Left lung (tissue), 14 donors: ENCODE measurements at places on chromosomes 5 and 9. TPM values are rescaled to one million over a fixed set of nuclear protein-coding genes. Genes with fewer than 3 reads are reported as not detected.
A peak's percentile ranks its signal among the peaks of the same experiment; 100 is the strongest.

DNA sequence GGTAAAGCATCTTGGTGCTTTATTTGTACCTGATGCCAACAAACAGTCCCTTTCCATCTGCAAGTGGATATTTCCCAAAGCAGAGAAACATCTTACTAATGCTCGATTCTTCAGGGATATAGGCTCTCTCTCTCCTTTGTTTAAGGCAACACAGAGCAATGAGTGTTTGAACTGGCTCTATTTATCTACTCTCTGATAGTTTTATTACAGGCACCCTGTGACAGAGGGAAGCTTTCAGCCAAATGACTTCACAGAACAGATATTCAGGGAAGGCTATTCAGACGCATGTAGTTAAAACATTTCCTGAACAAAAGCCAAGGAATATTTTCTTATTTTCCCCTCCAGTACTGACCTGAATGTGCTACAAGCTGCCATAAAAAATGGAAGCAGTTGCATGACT is 141.8 kb downstream of the YIPF5 start:
- DNase-seq = peak; percentile 36
- no peaks in the 10 kb centered on the region for H3K27me3 ChIP-seq
- H3K4me3 ChIP-seq = no peak overlapping the region
- H3K36me3 ChIP-seq = no peaks in the 10 kb centered on the region
- no peaks in the 10 kb centered on the region for H3K4me1 ChIP-seq

The LVRN gene
- total RNA-seq = 0.06 TPM

DNA sequence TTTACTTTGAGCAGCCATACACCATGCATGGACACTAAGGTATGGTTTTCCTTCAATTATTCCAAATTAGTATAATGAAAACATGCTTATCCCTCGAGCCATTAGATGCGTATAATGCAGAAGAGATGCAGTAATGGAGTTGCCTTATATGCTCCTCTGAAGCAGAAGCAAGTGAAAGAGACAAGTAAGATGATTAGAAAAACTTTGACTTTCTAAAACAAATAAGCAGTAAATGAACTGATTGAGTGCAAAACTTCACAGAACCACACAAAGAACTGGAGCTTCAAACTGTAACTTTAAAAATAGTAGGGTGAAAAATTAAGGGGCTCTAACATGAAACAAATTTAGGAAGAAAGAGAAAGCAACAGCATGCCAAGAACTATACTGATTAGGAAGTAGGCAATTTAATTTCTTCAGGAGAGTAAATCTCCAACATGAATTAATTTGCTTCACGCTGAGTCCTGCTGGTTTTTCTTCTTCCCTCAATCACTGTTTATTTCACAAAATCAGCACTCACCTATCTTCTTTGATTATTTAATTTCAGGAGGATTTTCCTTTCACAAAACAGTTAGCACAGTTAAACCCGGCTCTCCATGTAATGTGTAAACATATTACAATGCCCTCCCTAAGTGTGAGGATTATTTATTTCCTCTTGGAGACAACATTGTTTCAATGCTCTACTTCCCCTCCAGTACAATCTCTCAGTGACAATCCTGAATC is 90.3 kb upstream of the PAM start:
- no peak overlapping the region for H3K27ac ChIP-seq
- H3K4me1 ChIP-seq = no peaks in the 10 kb centered on the region
- H3K4me3 ChIP-seq = no peak overlapping the region
- DNase-seq = no peak
- H3K27me3 ChIP-seq = no peaks in the 10 kb centered on the region

The PRDM9 gene
- not detected for total RNA-seq

- no peaks in the 10 kb centered on the region for H3K27me3 ChIP-seq
- H3K36me3 ChIP-seq = peaks cover 9% of the 10 kb centered on the region
- no peak overlapping the region for H3K4me3 ChIP-seq
- H3K27ac ChIP-seq = no peak overlapping the region
- H3K4me1 ChIP-seq = peaks cover 3% of the 10 kb centered on the region
Measured at GRCh38 chr5:178123966-178124925, 6.6 kb upstream of the RMND5B start.

The ZNF879 gene
- 4.5 TPM for total RNA-seq

DNA sequence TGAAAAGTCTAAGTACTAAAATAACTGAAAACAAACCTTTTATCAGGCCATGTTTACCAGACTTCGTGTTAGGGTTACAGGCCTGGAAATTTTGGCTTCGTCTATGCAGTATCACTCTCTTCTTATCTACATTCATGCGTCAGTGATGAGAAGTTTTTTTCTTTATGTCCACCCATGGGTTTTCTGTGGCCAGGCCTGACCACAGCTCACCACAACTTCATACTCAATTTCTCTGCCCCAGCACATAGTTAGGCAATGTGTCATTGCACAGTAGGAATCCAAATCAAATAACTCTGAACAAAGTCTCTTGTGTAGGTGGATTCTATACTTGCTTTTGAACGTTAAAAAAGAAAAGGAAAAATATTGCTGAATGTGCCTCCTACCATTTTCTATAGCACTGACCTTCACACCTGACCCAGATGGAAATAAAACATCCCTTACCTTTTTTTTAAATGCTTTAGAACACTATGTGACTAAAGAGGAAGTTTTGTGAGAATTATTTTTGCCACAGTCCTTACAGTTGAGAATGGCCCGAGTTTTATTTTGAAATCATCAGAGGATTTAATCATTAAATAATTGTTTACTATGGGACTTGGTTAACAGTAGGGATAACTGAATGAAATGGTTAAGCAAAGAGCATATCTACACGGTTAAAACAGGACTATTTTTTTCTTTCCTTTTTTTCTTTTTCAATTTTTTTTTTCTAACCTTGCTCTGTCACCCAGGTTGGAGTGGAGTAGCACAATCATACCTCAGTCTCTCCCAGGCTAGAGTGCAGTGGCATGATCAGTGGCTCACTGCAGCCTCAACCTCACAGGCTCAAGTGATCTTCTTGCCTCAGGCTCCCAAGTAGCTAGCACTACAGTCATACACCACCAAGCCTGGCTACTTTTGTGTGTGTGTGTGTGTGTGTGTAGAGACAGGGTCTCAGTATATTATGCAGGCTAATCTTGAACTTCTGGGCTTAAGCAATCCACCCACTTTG is 1247.0 kb upstream of the ACO1 start:
- H3K36me3 ChIP-seq = no peaks in the 10 kb centered on the region
- no peak overlapping the region for H3K27ac ChIP-seq
- H3K4me3 ChIP-seq = no peak overlapping the region
- peaks cover 2% of the 10 kb centered on the region for H3K4me1 ChIP-seq
- H3K27me3 ChIP-seq = no peaks in the 10 kb centered on the region
- no peak for DNase-seq

- H3K4me3 ChIP-seq = no peak overlapping the region
- H3K4me1 ChIP-seq = no peaks in the 10 kb centered on the region
- no peak for DNase-seq
- H3K27ac ChIP-seq = no peak overlapping the region
Measured at GRCh38 chr9:31445357-31445756, 939.1 kb upstream of the ACO1 start.

GRCh38 chr5:111472096-111472495 is 40.2 kb downstream of the STARD4 start:
- no peaks in the 10 kb centered on the region for H3K36me3 ChIP-seq
- no peak for DNase-seq
- no peaks in the 10 kb centered on the region for H3K4me1 ChIP-seq
- H3K4me3 ChIP-seq = no peak overlapping the region
- no peak overlapping the region for H3K27ac ChIP-seq
- no peaks in the 10 kb centered on the region for H3K27me3 ChIP-seq

The GABRB2 gene
- total RNA-seq = 1.7 TPM

DNA sequence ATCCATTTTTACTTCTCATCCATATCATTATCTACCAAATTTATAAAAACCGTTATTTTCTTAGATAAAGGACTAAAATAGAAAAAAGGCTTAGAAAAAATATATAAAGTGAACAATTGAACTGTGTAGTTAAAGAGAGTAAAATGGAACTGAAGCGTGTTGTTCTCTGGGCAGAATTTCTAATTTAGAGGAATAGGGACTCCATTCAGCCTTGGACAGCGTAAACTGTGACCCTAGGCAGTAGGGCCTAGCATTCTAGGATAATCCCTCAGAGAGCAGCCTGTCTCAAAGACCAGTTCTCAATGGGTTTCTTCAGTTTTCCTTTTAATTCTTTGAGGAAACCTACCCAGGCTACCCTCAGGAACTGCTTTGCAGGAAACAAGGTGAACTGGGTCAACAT is 11.1 kb downstream of the ZNF462 start:
- no peak for DNase-seq
- H3K4me1 ChIP-seq = peaks cover 19% of the 10 kb centered on the region
- H3K27ac ChIP-seq = no peak overlapping the region
- no peaks in the 10 kb centered on the region for H3K27me3 ChIP-seq
- H3K36me3 ChIP-seq = no peaks in the 10 kb centered on the region
- no peak overlapping the region for H3K4me3 ChIP-seq

The SLIT3 gene
- total RNA-seq = 66.3 TPM

The WNT8A gene
- total RNA-seq = not detected

- no peak overlapping the region for H3K4me3 ChIP-seq
- H3K36me3 ChIP-seq = no peaks in the 10 kb centered on the region
- no peaks in the 10 kb centered on the region for H3K27me3 ChIP-seq
- H3K27ac ChIP-seq = no peak overlapping the region
- H3K4me1 ChIP-seq = no peaks in the 10 kb centered on the region
- no peak for DNase-seq
Measured at GRCh38 chr9:12155401-12156134, 537.6 kb upstream of the TYRP1 start.

The GMCL2 gene
- not detected for total RNA-seq

- DNase-seq = no peak
- no peaks in the 10 kb centered on the region for H3K27me3 ChIP-seq
- H3K27ac ChIP-seq = no peak overlapping the region
- no peak overlapping the region for H3K4me3 ChIP-seq
- no peaks in the 10 kb centered on the region for H3K36me3 ChIP-seq
Measured at GRCh38 chr5:144284036-144284435, 113.4 kb downstream of the KCTD16 start.

DNA sequence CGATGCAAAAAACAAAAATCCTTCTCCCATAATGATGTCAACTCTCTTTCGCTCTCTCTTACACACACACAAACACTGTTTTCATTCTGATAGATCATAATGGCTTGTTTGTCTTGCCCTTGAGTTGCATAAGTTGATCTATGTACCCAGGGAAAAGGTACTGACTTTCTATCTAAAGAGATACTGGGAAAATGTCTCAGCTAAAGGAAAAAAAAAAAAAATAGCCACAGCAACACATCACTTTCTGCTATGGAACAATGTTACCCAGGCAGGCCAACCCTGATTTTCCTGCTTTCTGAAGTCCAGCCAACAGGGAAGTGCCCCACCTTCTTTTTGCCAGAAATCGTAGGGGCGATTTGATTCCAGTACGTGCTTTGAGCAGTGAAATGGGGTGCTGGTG is 212.6 kb upstream of the ACTBL2 start:
- no peak overlapping the region for H3K4me3 ChIP-seq
- DNase-seq = no peak
- no peak overlapping the region for H3K27ac ChIP-seq
- H3K27me3 ChIP-seq = no peaks in the 10 kb centered on the region
- H3K4me1 ChIP-seq = peaks cover 7% of the 10 kb centered on the region
- no peaks in the 10 kb centered on the region for H3K36me3 ChIP-seq

DNA sequence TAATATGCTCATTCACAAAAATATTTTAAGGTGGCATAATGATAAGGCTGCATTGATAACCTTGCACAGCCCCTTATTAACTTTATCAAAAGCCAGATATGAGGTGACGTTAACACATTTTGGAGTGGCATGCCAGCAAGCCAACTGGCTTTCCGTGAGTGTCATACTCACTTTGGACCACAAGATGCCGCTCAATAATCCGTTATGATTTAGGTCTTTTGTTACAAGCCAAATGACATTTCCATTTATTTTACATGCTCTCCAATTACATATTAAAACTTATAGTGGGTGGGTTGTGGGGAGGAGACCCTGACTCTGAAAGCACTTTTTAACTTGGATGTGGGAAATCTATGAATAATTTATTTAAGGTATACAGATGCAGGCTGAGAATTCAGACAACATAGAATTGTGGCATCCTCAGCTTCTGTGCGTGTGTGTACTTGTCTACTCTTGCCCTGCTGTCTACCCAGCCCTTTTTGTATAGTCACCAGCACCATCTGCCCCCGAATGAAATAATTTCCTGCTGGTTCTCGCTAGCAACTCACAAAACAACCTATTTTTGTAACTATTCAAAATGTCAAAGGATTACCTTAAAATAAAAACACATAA is 305.1 kb downstream of the PSAT1 start:
- no peak overlapping the region for H3K27ac ChIP-seq
- no peak overlapping the region for H3K4me3 ChIP-seq
- no peaks in the 10 kb centered on the region for H3K4me1 ChIP-seq
- peaks cover 6% of the 10 kb centered on the region for H3K27me3 ChIP-seq
- no peak for DNase-seq

GRCh38 chr5:96048763-96049162 is 87.1 kb upstream of the ELL2 start:
- no peaks in the 10 kb centered on the region for H3K27me3 ChIP-seq
- DNase-seq = no peak
- H3K4me3 ChIP-seq = no peak overlapping the region
- no peak overlapping the region for H3K27ac ChIP-seq
- H3K36me3 ChIP-seq = no peaks in the 10 kb centered on the region
- peaks cover 3% of the 10 kb centered on the region for H3K4me1 ChIP-seq

DNA sequence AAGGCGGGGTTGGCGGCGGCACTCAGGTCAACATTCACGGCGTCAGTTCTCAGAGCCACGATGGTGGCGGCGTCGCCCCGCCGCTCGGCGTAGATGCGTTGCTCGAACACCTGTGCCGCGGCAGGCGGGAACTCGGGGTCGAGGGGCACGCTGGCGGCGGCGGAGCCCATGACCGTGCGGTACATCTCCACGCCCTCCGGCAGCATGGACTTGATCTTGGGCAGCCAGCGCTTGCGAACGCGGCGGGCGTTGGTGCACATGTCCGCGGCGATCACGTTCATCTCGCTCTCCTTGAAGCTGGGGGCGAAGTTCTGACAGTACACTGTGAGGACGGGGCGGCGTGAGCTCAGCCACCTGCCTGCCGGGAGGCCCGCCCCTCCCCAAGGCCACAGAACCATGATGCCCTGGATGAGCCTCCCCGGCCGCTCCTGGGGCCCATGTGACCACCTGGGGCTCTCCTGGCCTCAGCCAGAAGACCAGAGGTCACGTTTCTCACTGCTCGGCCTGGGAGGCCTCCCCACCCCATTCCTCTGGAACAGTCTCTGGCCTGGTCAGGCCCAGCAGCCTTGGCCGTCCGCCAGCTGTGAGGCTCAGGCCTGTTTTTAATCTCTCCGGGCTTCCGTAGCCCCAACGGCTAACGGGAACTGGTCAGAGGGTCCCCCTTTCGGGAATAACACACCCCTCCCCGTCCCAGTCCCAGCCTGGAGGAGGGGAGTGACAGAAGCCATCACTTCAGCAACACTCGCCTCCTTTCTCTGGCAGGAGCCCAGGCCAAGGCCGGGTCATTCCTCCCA is 50.7 kb upstream of the UBAC1 start:
- peaks cover 70% of the 10 kb centered on the region for H3K36me3 ChIP-seq
- DNase-seq = peak; percentile 54
- H3K27me3 ChIP-seq = no peaks in the 10 kb centered on the region
- no peaks in the 10 kb centered on the region for H3K4me1 ChIP-seq
- H3K4me3 ChIP-seq = peak overlapping the region; percentile 18
- peak overlapping the region; percentile 80 for H3K27ac ChIP-seq

The PCDHA2 gene
- 0.18 TPM for total RNA-seq

The IL9 gene
- not detected for total RNA-seq

The SLCO4C1 gene
- 27.4 TPM for total RNA-seq

- DNase-seq = no peak
- H3K4me1 ChIP-seq = no peaks in the 10 kb centered on the region
- H3K4me3 ChIP-seq = no peak overlapping the region
- H3K27ac ChIP-seq = no peak overlapping the region
Measured at GRCh38 chr9:101235105-101235866, 149.5 kb downstream of the BAAT start.

- H3K4me1 ChIP-seq = peaks cover 2% of the 10 kb centered on the region
- no peaks in the 10 kb centered on the region for H3K36me3 ChIP-seq
- DNase-seq = peak; percentile 61
- H3K27ac ChIP-seq = peak overlapping the region; percentile 94
- peak overlapping the region; percentile 85 for H3K4me3 ChIP-seq
Measured at GRCh38 chr9:120877276-120878034, 467 bp upstream of the PHF19 start.

The COL27A1 gene
- 23.5 TPM for total RNA-seq
